SW480 (cell line): ENCODE measurements at places on chromosomes 6 and 20.

DNA sequence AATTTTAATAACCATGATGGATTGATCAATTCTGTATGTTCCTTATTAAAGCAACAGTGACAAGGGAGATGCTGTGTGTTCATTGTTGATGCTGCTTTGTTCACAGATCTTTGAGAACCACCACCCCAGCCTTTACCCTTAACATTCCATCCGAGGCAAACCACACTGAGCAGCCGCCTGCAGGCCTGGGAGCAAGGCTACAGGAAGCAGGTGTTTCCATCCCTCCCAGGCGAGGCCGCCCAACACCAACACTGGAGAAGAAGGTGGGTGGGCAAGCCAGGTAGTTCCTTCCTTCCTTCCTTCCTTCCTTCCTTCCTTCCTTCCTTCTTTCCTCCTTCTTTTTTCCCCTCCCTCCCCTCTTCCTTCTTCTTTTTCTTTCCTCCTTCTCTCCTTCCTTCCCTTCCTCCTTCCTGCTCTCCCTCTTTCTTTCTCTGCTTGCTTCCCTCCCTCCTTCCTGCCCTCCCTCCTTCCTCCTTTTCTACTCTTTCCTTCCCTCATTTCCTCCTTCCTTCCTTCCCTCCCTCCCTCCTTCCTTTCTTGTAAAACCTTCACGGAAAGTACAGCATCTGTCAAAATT lies 13.7 kb downstream of the TTLL2 start:
- peak; percentile 2 for DNase-seq

DNA sequence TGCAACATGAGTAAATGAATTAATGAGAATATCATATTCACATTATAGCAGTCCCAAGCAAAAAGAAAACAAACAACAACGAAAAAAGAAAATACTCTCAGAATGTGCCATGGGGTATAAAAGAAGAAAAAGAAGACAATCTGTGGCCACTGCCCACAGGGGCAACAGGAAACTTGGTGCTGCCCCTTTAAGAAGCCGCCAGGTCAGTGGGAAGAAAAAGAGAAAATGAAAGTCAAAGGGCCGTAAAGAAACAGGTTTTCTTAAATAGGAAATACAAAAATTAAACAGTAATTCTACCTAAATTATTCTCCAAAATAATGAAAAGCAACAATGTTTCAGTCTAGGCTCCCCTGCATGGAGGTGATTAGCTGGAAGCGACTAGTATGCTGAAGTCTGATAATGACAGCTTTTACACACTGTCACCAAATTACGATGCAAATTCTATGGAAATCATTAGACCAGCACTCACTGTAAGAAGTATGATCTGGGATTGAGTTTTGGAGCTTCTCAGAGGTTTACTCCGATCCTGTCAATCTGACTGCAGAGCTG lies 23.6 kb downstream of the GMDS start:
- no peak for DNase-seq

DNA sequence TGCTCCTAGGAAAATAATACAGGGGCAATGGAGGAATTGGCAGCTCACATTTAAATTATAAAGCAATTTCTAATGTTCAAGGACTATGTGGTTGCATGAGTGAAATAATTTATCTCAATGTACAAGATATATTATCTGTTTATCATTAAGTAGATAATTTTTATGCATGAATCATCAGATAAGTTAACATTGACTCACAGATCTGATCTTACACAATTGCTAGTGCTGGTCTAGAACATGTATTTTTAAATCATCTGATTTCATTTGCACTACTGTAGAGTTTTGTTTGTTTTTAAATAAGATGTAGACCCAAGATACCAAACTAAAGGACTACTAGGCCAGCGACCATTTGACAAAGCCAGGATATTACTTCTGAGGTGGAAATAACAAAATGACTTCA lies 199.2 kb downstream of the BMP2 start:
- DNase-seq: no peak

- no peak for DNase-seq
These were observed 5.2 kb upstream of the ABHD16B start for GRCh38 chr20:63856098-63856511.

DNA sequence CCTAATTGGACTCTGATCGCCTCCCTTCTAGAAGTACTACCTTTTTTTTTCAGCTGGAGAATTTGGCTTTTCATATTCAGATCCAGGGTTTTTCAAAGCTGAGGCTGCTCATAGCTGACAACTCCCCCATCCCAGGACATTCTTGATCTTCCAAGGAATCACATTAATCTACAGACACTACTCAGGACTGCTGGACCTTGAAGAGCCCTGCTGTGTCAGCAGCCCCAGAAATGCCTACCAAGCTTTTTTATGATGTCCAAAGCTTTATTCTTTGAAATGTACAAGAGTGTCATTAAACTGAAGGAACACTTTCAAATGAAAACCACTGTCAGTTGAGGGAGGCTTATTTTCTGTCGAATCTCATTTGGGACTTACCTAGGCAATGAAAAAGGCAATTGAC lies 704.1 kb downstream of the PTPRT start:
- no peak for DNase-seq

DNA sequence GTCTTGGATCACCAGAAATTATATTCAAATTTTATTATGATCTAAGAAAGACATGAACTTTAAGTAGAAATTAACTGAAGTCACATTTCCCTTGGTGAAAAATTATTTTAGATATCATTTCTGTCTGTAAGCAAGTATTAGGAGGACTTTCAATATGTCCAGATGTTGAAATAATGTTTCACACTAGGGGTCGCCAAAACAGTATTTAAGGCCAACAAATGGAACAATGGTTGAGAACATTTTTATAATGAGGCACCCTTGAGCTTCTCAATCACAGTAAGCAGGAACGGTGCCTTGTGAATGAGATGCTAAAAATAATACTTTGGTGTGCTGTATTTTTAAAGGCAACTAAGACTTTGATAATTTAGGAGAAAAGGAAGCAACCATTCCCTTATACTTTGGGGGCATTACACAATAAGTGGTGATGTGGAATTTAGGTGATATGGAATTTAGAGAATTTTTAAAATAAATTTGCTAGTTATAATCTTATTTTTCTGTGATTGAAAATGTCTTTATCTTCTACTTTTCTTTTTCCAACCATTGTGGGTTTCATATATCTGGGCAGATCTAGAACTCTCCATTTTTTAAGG lies 9.6 kb upstream of the SF3B5 start:
- peak; percentile 53 for DNase-seq

DNA sequence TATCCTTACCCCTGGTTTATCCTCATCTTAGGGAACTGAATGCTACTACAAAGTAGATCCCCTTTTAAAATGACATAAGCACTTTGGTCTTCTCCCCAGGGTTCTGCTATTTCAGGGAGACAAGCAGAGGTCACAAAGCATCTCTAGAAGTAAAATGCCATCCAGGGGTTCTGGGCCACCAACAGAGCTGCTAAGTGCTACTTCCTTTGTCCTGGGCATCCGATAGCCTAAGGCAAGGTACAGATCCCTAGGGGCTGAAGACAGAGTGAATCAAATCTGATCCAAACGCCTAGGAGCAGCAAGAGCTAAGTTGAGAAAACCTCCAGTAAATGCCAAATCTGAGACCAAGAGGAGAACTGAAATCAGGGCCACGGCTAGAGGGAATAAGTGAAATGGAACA lies 161.2 kb downstream of the PTPRT start:
- no peak for DNase-seq

GRCh38 chr6:135759831-135760230 lies 91.7 kb upstream of the PDE7B start:
- no peak for DNase-seq

- DNase-seq: no peak
These were observed 313.8 kb downstream of the HDGFL1 start for GRCh38 chr6:22883061-22883717.

GRCh38 chr6:583635-584034 lies 73.3 kb downstream of the HUS1B start:
- DNase-seq: no peak

DNA sequence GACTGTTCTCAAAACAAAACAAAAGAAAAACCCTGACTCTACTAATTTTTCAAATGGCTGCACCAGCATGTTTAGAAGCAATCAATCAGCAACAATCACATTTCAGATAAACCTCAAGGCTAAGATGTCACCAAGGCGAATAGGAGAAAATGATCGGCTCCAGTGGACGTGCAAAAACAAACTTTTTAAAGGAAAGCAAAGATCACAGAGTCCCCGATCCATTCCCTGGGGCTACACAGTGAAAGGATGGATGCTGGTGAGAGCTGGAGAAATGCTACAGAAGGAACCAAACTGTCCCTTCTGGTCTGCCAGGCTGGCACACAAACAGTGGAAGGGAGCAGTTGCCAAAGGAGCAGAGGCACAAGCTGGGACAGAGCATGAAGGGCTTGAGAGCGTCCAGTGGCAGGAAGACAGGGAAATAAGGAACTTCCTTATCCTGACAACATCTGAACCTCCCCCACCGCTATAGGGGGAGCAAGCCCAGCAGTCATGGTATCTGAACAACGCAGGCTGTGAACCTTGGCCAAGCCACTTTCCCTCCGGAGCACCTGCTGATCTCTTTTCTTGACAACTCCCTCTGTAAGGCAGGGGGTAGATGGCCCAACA lies 73.7 kb upstream of the HIVEP1 start:
- DNase-seq: no peak

- DNase-seq: no peak
These were observed 34.0 kb downstream of the NUDT3 start for GRCh38 chr6:34358389-34358905.

GRCh38 chr6:154805288-154805911 lies 72.2 kb downstream of the SCAF8 start:
- peak; percentile 26 for DNase-seq

DNA sequence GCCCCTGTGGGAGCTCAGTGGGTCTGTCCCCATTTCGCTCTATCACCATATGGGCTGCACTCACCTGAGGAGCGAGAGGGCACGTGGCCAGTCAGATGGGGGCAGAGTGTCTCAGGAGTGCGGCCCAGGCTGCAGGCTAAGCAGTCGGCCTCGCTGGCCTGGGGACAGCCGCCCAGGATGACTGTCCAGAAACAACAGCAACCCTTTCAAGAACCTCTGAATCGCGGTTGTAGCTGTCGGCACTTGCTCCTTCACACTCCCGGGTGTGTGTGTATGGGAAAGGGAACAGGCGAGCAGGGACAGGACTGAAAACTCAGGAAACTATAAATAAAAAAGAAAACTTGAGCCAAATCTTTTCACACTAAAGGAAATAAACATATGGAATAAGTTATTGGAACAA lies 63.1 kb downstream of the TFAP2A start:
- DNase-seq: no peak

DNA sequence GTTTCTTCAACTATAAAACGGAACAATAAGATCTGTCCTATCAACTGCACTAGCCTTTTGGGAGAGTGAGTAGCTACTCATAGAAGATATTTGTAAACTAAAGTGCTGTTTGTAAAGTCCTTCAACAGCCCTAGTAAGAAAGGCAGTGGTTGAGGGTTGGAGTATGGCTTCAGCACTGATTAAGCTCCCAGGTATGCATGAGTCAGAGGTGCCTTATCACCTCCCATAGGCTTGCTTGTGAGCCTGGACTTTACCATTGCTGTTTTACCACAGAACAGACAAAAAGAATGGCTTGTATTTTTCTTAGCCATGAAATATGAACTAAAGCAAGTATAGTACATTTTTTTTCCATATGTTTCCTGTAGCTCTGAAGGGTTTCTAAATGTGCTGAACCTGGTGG lies 44.1 kb downstream of the SAMD3 start:
- DNase-seq: peak; percentile 57

- DNase-seq: peak; percentile 75
These were observed 6.1 kb downstream of the MDFI start for GRCh38 chr6:41644297-41644879.

DNA sequence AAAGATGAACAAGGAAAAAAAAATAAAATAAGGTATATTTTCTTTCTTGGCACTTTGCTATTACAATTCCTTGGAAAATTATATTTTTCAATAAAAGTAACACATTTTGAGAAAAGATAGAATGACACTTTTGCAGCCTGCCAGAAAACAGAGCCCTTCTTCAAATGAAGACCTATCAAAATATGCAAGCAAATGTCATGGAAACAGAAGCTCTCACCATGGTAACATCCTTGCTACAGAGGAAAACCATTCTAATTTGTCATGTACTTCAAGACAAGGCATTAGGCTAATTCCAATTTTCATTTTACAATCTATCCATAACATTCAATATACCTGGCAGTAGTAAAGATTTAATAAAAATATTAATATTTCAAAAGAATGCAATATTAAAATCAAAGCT lies 177.9 kb downstream of the RNGTT start:
- no peak for DNase-seq

- peak; percentile 56 for DNase-seq
These were observed 650 bp upstream of the CASP8AP2 start for GRCh38 chr6:89828988-89829471.

- DNase-seq: no peak
These were observed 214.5 kb downstream of the SOX4 start for GRCh38 chr6:21808045-21808470.

DNA sequence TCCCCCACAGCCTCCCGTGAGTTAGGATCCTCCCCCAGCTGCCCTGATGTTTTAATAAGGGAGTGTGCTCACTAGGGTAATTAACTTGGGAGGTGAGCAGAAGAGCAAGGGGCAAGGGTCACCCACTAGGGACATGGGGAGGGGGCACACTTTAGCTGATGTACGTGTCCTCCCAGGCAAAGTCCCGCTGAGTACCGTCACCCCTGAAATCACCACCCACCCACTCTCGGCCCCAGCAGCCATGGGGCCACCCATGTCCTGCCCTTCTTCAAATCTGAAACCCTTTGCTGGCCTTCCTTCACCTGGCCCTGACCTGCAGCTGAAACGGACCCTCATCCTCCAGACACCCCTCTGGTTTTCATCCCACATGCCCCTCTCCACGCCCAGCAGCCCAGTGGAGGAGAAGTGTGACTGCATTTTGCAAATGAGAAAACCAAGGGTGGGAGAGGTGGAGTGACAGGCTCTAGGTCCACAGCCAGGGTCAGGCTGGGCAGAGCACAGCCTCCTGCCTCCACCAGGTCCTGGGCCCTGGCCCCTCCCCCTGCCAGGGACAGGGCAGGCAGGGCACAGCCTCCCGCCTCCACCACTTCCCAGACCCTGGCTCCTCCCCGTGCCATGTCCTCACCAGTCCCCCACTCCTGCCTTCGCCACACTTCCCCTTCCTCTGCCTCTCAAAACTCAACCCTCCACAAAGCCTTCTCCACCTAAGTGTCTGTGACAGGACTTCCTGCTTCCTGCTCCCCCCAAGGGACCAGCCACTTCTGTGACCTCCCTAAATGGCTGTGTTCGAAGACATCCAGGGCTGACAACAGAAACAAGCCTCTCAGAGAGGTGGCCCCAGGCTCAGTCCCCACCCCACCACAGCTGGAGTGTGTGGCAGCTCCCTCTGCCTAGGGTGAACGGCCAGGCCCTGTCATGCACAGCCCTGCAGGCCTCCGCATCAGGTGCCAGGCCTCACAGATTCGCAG lies 15.1 kb downstream of the ACSS1 start:
- DNase-seq: no peak

- DNase-seq: no peak
These were observed 111.4 kb downstream of the PHACTR1 start for GRCh38 chr6:12827921-12828320.

DNA sequence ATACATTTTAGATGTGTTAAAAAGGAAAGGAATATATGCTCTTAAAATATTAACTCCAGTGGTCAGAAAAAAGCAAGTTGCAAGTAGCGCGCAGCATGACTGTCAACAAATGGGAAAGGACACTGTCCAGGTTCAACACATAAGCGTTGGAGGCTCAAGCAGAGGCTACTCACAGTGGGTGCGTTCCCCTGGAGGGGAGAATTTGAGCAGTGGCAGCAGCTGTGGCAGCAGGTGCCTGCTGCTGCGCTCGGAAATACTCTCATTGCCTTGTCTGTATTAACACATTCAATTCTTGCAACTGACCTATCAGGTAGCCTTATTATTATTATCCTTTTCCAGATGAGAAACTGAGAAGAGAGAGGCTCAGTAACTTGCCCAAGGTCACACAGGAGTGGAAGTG lies 21.9 kb upstream of the CCN6 start:
- DNase-seq: no peak
